Fibroblast of the aortic adventitia (primary cell): ENCODE measurements at places on chromosomes 6 and 20. TPM values are rescaled to one million over a fixed set of nuclear protein-coding genes. Genes with fewer than 3 reads are reported as not detected.

DNA sequence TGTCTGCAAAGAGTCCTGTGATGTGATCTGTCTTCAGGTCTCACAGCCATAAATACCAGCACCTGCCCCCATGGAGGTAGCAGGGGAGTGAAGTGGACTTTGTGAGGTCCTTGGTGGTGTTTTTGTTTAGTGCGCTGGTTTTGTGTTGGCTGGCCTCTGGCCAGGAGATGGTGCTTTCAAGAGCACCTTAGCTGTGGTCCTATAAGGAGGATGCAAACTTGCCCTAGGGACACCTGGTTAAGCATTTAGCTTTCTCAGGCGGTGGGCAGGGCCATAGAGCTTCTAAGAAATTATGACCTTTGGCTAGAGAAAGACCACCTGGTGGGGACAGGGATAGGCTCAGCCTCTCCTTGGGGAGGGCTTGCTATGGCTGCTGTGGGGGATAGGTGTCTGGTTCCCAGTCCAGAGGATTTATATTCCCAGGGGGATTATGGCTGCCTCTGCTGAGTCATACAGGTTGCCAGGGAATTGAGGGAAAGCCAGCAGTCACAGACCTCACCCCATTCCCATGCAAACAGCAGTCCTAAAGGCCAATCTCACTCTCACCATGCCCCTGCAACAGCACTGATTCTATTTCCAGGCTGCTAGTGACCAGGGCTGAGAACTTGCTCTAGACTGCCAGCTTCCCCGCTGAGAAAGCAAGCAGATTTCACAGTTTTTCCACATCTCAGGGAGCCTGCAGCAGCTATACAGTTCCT is 259.3 kb downstream of the TFAP2B start:
- no peak for DNase-seq

DNA sequence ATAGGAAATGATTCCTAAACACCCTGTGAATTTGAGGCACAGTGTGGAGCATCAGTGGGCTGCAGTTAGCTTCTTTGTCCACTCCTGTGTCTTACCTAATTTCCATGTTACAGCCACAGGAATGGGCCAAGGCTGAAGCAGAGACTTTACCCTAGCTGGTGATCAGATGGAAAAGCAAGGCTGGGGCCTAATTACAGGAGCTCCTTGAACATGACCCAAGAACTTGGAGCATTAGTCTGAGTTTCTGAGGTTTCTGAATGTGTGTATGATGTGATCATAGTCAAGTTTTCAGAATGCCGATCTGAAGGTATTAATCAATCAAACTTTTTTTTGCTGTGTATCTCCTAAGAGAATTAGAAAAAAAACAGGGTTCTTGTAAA is 18.0 kb downstream of the HECA start:
- peak; percentile 31 for DNase-seq

The KCNK16 gene
- total RNA-seq = not detected in 2 replicates

GRCh38 chr6:5637714-5638113 is 369.0 kb downstream of the NRN1 start:
- no peak for DNase-seq

The ZSCAN31 gene
- total RNA-seq = 13.9 and 31.2 TPM in 2 replicates

DNA sequence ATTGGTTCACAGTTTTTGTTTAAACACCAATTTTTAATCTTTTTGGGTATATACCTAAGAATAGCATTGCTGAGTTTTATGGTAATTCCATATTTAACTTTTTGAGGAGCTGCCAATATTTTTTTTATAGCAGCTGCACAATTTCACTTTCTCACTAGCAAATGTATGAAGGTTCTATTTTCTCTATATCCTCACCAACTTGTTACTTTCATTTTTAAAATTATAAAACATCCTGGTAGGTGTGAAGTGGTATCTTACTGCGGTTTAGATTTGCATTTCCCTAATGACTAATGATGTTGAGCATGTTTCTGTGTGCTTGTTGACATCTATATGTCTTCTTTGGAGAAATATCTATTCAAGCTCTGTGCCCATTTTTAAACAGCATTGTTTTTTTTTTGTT is 452.1 kb downstream of the GRIK2 start:
- DNase-seq = no peak

GRCh38 chr6:164347455-164347854 is 932.9 kb downstream of the QKI start:
- no peak for DNase-seq
